ENCODE measurements at places on chromosomes 2 and 18.
A peak's percentile ranks its signal among the peaks of the same experiment; 100 is the strongest.

- no peak for DNase-seq
Measured at GRCh38 chr18:1526991-1527390, 622.3 kb downstream of the ADCYAP1 start.

DNA sequence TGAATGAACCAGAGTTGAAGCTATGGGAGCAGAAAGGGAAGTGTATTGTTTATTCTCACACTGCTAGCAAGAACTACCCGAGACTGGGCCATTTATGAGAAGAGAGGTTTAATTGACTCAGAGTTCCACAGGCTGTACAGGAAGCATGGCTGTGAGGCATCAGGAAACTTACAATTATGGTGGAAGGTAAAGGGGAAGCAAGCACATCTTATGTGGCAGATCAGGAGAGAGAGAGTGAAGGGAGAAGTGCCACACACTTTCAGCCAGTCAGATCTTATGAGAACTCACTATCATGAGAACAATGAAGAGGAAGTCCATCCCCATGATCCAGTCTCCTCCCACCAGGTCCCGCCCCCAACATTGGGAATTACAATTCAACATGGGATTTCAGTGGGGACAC is 383.2 kb upstream of the SLC14A2 start:
- DNase-seq, result no peak

DNA sequence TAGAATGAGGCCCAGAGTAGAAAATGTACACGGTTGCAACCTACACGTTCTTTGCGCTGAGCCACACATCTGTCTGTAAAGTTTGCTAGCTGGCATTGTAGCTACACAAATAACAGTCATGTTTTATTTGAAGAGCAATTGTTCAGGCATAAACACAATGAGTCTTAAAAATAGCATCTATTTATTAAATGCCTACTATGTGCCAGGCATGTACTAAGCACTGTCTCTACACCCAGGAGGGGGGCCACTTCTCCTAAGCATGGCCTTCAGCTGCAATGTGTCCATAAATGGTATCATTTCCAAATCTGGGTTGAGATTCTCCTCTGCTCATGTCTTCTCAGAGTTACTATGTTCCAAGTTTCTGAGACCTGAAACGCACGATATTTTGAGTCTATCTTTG is 156.1 kb upstream of the LMAN1 start:
- DNase-seq, result no peak

DNA sequence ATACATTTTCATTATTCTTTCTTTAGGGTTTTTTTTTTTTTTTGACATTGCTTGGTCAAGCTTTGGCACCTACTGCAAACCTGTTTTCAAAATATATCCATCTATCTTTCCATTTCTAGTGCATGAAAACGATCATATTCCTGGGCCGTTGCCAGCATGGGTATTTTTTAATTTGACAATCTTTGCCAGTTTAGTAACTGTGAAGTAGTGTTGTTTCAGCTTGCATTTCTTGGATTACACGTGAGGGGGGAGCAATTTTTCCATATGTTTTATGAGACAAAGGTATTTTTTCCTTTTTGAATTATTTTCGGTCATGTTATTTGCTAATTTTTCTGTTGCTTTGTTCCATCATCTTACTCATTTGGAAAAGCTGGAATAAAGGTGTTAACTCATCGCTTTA is 40.9 kb downstream of the TSHZ1 start:
- no peak for DNase-seq

DNA sequence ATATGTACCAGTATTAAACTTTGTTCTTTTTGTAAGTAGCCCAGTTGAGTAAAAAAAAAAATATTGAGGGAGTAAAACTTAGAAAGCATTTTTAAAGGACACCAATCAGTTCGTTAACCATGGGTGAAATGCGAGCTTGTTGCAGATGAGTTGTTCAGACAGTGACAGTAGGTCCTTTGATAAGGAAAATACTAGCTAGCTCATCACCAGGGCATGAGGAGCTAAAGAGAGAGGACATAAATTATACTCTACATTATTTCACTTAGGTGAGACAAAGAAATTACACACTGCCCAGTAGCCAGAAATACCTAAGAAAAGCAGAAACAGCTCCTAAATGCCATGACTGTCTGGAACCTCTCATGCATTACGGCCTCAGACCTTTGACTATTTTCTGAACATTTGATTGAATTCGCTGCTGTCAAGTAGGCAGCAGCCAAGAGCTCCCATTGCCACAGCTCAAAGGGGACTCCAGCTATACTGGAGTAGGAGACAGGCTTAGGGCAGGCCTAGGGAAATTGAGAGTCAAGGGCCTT is 2.6 kb upstream of the HNRNPLL start:
- DNase-seq, result no peak

- DNase-seq, result no peak
Measured at GRCh38 chr2:55949211-55949610, 25.6 kb upstream of the EFEMP1 start.

DNA sequence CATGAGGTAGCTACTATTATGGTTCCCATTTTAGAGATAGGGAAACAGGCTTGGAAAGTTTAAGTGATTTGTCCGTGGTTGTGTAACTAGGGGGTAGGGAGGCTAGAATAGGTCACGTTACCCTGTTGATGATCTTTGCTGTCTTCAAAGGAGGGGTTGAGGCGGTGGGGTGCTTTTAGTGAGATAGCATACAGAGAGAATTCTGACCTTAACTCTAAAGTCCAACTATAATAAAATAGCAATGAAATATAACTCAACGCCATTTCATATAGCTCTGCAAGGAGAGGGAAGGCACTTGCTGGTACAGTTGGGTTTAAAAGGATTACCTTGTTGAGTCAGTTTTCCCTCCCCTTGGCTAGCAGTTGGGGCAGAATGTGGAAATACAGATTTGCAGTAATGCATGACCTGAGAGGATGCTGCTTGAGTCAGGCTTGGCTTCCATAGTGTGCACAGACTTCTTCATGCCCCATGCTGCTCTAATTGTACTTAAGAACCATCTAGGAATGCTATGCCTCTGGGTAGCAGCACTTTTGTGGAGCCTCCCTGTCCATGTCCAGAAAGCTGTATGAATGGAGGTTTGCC is 143.9 kb downstream of the LTBP1 start:
- no peak for DNase-seq

DNA sequence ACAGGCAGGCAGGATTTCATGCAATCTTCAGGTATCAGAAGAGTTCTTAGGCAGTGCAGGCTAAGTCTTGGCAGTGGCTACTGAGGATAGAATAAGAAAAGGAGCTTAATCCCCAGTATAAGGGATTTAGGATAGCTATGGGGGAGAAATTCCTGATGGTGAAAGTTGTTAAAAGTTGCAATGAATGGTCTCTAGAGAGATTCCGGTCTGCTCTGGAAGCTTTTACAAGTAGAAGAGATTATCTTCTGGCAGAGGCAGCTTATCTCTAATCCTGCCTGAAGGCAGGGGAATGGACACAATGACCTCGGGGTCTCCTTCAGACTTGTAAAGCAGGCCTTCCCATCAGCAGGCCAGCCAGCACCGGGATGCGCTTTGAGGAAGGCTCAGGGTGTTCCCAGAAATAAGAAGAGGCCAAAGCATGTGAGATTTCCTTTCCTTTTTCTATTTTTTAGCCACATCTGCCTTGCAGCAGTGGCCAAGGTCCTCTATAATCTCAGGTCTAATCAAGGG is 253.9 kb upstream of the KLHL29 start:
- no peak for DNase-seq

- DNase-seq, result no peak
Measured at GRCh38 chr2:95166065-95166763, 605 bp downstream of the ZNF2 start.

DNA sequence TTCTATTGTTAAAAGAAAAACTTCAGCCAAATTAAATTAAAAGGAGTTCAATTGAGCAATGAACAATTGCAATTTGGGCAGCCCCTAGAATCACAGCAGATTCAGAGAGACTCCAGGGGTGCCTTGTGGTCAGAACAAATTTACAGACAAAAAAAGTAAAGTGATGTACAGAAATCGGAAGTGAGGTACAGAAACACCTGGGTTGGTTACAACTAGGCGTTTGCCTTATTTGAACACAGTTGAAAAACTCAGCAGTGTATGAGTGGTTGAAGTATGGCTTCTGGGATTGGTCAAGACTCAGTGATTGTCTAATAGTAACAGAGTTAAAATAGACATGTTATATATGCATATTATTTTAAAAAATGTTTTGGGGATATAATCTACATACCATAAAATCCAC is 98.5 kb upstream of the ZSWIM2 start:
- DNase-seq, result no peak

GRCh38 chr2:236254001-236254400 is 10.2 kb downstream of the ASB18 start:
- DNase-seq, result no peak

DNA sequence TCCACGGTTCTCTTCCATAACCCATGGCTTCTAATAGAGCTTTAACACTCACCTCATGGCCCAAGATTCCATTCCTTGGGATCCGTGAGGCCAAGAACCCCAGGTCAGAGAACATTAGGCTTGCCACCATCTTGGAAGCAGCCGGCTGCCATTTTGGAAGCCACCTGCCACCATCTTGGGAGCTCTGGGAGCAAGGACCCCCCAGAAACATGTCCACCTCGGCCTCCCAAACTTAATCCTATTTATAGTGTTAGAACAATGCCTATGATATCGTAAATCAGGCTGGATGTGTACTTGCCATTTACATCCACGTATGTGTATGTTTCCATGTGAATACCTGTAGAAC is 39.9 kb upstream of the HAAO start:
- DNase-seq, result no peak

GRCh38 chr2:239806276-239806675 is 218.9 kb downstream of the NDUFA10 start:
- DNase-seq, result peak; percentile 76

DNA sequence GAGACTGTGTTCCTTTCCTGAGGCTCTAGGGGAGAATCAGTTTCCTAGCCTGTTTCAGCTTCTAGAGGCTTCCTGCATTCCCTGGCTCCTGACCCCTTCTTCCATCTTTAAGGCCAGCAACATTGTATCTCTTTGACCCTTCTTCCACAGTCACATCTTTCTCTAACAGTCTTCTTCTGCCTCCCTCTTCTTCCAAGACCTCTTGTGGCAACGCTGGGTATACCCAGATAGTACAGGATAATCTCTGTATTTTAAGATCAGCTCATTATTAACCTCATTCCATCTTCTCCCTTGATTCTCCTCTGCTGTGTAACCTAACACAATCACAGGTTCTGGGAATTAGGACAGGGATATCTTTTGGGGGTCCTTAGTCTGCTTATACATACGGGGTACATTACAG is 8.9 kb upstream of the MYL12A start:
- no peak for DNase-seq

- no peak for DNase-seq
Measured at GRCh38 chr2:235897992-235898391, 270.2 kb downstream of the GBX2 start.

DNA sequence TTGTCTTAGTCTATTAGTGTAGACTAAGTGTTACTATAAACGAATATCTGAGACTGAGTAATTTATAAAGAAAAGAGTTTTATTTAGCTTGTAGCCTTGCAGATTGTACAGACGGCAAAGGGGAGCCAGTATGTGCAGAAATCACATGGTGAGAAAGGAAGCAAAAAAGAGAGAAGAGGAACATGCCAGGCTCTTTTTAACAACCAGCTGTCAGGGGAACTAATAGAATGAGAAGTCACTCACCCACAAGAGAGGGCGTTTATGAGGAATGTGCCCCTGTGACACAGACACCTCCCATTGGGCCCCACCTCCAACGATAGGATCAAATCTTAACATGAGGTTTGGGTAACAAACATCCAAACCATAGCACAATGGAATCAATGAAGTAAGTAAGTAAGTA is 20.6 kb upstream of the ZNF804A start:
- no peak for DNase-seq

- no peak for DNase-seq
Measured at GRCh38 chr2:129764376-129765325, 214.8 kb upstream of the RAB6C start.

DNA sequence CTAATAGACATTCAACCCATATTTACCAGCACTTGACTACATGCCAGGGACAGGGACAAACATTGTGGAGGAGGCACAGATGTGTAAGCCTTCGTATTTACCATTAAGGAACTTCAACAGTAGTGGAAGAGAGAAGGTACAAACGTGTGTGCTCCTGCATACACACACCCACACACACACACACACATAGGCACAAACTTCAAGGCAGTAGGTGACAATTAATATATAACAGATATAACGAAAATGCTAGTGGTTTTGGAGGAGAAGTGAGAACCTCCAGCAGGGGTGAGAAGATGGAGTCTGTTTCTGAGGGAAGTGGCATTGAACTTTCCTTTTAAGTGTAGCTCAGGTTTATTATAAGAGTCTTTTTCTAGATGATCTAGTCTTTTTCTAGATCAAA is 231.1 kb downstream of the SETBP1 start:
- no peak for DNase-seq

GRCh38 chr2:20326163-20326780 is 24.4 kb downstream of the PUM2 start:
- no peak for DNase-seq

DNA sequence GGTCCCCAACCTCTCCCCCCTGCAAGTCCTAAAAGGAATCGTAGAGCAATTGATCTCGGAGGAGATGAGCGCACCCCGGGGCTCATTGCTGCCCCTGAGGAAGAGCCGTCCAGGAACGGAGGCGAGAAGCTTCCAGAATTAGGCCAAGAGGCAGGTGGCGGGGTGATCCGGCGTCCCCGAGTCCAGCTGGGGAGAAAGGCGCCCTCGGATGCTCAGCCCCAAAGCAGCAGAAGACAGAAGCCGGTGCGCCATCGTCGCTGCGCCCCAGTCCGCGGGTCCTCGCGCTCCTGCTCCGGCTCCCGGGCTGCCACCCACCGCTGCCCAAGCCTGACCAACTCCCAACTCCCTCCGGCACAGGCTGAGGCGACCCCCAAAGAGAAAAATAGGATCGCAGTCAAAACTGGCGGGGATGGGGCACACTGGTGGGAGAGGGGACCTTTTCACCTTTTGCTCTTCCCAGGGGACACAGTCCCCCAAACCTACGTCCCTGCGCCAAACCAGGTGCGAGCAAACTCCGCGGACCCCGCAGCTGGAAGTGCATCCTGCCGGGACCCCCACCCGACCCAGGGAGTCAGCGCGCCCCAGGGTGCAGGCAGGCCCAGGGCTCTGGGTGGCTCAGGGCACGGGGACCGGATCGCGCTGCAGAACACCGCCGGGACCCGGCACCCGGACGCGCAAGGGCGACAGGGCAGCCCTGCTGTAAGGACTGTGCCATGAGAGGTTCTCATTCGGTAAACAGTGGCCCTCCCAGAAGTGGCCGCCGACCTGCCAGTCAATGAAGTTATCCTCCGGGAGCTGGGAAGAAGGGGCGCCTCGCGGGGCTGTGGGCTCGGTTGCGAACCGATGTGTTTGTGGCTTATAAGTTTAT is 8.4 kb upstream of the MEIS1 start:
- no peak for DNase-seq
